ENCODE measurements at places on chromosomes 3 and 15. TPM values are rescaled to one million over a fixed set of nuclear protein-coding genes. Genes with fewer than 3 reads are reported as not detected.

DNA sequence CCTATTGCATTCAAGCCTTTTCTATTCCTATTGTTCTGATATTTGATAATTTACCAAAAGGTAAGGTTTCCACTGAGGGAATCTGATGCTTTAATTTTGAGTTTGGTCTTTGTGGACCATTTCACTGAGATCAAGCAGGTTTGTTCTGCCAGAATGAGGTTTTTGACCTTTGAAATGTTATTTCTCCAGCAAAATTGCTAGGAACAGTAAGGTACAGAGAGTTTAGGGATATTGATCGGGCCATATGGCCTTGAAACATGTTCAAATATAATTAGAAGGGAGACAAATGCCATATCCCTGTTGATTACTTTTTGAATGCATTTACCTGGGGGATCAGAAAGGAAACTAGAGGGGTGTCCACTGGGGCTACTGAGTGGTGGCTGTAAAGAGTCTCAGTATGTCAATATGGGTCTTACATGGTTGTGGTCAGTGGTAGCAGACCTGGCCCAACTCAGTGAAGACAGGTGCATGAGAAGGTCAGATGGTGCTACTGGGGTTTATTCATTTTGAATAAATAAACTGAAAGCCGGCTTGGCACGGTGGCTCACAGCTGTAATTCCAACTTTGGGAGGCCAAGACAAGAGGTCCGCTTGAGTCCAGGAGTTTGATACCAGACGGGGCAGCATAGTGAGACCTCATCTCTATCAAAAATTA is 100.2 kb downstream of the SV2B start:
- no peak for DNase-seq

DNA sequence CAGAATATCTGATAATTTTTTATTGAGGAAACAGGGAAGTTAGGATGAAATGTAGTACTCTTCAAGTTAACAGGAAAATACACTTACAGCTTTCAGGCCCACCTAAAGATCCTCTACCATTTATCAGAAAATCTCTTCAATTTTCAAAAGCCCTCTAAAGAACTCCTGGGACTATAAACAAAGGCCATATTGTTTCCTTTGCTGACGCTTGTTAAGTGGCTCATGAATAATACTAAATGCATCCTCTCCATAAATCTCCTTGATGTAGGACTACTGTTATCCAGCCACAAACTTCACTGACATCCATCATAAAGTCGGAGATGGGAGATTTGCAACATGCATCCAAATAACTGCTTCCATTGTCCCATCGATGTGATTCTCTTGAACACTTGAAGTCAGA is 326.5 kb downstream of the ZIC1 start:
- DNase-seq, result peak; percentile 50

DNA sequence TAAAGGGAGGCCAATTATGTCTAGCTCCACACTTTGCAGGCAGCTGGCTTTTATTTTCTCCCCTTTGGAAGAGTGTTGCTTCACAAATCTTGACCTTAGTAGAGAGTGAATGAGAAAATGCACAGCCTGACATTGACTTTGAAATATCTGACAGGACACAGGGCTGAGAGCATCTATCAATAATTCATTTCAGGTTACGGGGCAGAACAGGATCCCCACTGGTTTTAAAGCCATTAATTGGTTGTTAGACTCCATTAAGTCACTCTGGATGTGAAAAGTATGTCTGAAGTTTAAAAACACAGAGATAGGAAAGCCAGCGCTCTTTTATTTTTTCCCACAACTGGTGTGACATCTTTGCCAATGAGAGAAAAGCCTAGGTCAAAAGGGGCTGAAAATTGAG is 251.9 kb upstream of the TMC3 start:
- no peak for DNase-seq

DNA sequence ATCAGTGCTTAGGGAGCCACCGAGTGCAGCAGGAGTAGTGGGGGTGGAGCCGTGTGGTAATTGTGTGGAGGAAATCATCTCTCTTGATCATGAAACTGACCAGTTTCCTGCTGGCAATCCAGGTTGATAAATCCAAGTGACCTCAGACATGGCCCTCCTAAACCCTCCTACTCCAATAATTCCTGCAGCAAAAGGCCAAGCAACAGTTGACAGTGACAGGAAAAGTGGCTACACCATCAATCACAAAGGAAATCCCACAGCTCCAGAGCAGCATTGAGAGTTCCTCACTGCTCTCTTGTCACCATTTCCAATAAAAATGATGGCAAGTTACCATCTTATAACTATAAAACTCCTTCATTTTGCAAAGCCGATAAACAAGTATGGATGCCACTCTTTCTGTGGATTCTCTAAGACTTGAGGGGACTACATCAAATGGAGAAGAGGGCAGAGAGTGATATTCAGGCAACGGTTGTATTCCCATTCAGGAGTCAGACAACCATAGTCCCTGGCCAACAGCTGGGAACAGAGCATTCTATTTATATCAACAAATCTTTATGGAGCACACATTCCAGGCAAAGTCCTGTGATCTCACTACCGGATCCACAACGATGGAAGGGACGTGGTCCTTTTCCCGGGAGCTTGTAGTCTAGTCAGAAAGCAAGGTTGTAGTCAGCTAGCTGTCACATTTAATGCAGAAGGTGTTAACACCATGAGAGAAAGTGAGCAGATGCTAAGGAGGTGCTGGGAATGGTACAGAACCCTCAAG is 312.5 kb upstream of the CTNNB1 start:
- no peak for DNase-seq

GRCh38 chr15:72184165-72184811 is 13.3 kb downstream of the GRAMD2A start:
- DNase-seq, result no peak

GRCh38 chr3:138902171-138902570 is 44.8 kb downstream of the FOXL2 start:
- DNase-seq, result no peak

- DNase-seq, result no peak
These were observed 945 bp downstream of the MST1R start for GRCh38 chr3:49902511-49903345.

DNA sequence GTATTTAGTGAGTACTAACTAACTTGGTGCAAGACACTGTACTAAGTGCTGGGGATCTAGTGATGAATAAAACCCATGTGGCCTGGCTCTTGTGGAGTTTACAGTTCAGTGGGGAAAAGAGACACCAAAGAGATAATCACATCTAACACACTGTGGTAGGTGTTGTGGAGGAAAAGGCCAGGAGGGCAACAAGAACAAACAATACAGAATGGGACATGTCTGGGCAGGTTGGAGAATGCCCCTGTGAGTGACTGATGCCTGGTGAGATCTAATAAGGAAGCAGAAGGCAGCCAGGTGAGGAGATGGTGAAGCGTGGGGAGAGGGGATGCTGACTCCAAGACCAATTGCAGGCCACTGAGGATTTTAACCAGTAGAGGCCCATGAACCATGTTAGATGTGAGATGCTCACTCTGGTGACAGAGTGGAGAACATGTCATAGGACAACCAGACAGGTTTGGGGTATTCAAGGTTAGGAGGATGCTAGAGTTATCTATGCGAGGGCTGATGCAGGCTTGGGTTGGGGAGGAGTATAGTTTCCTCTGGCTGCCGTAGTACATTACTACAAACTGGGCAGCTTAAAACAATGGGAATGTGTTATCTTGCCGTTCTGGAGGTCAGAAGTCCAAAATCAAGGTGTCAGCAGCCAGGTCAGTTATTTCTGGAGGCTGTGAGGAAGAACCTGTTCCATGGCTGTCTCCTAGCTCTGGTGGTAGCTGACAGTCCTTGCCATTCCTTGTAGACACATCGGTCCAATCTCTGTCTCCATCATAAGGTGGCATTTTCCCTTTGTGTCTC is 81.4 kb downstream of the ARNT2 start:
- DNase-seq, result no peak

GRCh38 chr3:165749821-165750220 is 87.4 kb downstream of the BCHE start:
- peak; percentile 48 for DNase-seq

- peak; percentile 92 for DNase-seq
These were observed 167.3 kb upstream of the NANOGP8 start for GRCh38 chr15:35252351-35252865.

- no peak for DNase-seq
These were observed 3.6 kb downstream of the DUOX2 start for GRCh38 chr15:45110256-45110820.

GRCh38 chr3:144746631-144747030 is 775.0 kb downstream of the DIPK2A start:
- no peak for DNase-seq

The ASB14 gene
- not detected for total RNA-seq

The TMEM39A gene
- total RNA-seq, result 47.8 TPM

The RNU5B-1 gene
- not detected for total RNA-seq

The PIF1 gene
- total RNA-seq, result 7.0 TPM

The KLF15 gene
- 20.4 TPM for total RNA-seq

The SPTSSB gene
- total RNA-seq, result not detected

The EPHA3 gene
- total RNA-seq, result 43.2 TPM

All from SK-MEL-5 (cell line).